ENCODE measurements at places on chromosomes 6 and 20. TPM values are rescaled to one million over a fixed set of nuclear protein-coding genes. Genes with fewer than 3 reads are reported as not detected.

- DNase-seq, result no peak
- H3K27ac ChIP-seq, result no peak overlapping the region
- H3K4me3 ChIP-seq, result no peak overlapping the region
- H3K4me1 ChIP-seq, result no peaks in the 10 kb centered on the region
These were observed 17.5 kb downstream of the KIZ start for GRCh38 chr20:21143194-21143890.

- H3K4me3 ChIP-seq, result no peak overlapping the region
- H3K27me3 ChIP-seq, result peaks cover 2% of the 10 kb centered on the region
- no peaks in the 10 kb centered on the region for H3K36me3 ChIP-seq
- H3K27ac ChIP-seq, result no peak overlapping the region
- H3K4me1 ChIP-seq, result peaks cover 8% of the 10 kb centered on the region
- DNase-seq, result no peak
These were observed 14.1 kb upstream of the CHMP4B start for GRCh38 chr20:33796907-33797544.

DNA sequence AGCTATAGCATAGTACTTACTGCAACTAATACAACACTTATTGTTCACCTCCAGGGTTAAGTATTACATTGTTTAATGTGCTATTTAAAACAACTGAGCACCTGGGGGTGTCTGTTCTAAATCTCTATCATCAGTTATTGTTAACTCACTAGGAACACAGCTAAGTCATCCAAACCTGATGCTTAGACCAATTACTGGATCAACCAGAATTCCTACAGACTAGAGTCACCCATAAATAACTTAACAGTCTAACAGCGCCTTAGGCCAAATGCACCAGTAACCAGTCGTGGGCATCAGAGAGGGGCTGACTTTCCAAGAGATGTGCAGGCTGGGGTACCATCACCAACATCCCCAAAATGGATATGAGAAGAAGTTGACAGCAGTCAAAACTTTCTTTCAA lies 110.7 kb downstream of the ADTRP start:
- no peak overlapping the region for H3K27ac ChIP-seq
- H3K4me1 ChIP-seq, result peaks cover 12% of the 10 kb centered on the region
- DNase-seq, result no peak
- no peak overlapping the region for H3K4me3 ChIP-seq
- H3K36me3 ChIP-seq, result peaks cover 2% of the 10 kb centered on the region

GRCh38 chr6:133680994-133681393 lies 207.9 kb upstream of the TCF21 start:
- H3K27ac ChIP-seq, result no peak overlapping the region
- no peaks in the 10 kb centered on the region for H3K4me1 ChIP-seq
- no peak overlapping the region for H3K4me3 ChIP-seq
- no peaks in the 10 kb centered on the region for H3K36me3 ChIP-seq

GRCh38 chr6:130537447-130537846 lies 171.6 kb downstream of the TMEM200A start:
- peaks cover 26% of the 10 kb centered on the region for H3K36me3 ChIP-seq
- H3K4me3 ChIP-seq, result no peak overlapping the region
- no peak for DNase-seq
- H3K27ac ChIP-seq, result peak overlapping the region; percentile 26

GRCh38 chr6:91634791-91635190 lies 1047.9 kb upstream of the MAP3K7 start:
- H3K27me3 ChIP-seq, result no peaks in the 10 kb centered on the region
- H3K27ac ChIP-seq, result no peak overlapping the region
- H3K4me3 ChIP-seq, result no peak overlapping the region
- no peaks in the 10 kb centered on the region for H3K36me3 ChIP-seq

GRCh38 chr6:88650029-88650619 lies 313.3 kb downstream of the RNGTT start:
- H3K27ac ChIP-seq, result no peak overlapping the region
- H3K4me1 ChIP-seq, result no peaks in the 10 kb centered on the region
- DNase-seq, result no peak

DNA sequence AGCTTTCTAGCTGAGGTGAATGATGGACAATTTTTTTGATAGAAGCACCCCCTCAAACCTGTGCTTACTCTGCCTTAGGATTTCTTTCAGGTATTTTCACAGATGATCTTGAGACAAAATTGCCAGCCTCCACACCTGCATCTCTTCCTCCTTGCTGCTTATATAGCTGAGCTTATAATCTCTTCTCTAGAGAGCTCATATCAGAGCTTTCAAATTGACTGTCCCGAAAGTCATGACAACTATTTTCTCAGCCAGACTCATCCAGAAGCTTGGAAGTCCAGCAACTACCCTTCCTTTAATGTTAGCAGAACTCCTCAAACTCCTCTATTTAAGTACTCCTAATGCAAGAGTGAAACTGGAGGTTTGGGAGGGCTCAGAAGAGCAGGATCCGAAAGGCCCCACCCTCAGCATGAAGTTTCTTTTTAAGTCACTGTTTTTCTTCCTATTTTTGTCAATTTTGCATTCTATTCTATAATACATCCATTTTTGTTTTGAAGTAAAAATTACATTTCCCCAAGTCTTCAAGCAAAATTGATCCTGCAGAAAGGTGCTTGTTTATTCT lies 12.7 kb downstream of the CGA start:
- no peak overlapping the region for H3K27ac ChIP-seq
- no peak for DNase-seq

DNA sequence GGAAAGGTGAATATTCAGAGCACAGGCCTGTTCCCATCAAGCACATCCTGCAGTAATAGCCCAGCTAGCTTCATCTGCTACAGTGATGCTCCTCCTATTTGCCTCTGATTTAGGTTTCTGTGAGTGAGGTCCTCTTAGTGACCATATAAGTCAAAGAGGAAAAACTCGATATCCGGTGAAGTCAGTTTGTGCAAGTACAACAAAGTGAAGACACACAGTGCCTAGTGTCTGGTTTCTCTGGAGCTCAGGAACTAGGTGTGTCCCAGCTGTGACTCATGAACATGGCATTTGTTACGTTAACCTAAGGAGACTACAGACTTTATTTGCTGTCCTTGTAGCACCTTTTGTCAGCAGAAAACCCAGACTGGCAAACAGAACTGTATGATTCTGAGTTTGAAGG lies 33.9 kb downstream of the EDN1 start:
- no peak overlapping the region for H3K27ac ChIP-seq
- peaks cover 2% of the 10 kb centered on the region for H3K27me3 ChIP-seq
- H3K36me3 ChIP-seq, result no peaks in the 10 kb centered on the region
- no peaks in the 10 kb centered on the region for H3K4me1 ChIP-seq
- DNase-seq, result no peak

DNA sequence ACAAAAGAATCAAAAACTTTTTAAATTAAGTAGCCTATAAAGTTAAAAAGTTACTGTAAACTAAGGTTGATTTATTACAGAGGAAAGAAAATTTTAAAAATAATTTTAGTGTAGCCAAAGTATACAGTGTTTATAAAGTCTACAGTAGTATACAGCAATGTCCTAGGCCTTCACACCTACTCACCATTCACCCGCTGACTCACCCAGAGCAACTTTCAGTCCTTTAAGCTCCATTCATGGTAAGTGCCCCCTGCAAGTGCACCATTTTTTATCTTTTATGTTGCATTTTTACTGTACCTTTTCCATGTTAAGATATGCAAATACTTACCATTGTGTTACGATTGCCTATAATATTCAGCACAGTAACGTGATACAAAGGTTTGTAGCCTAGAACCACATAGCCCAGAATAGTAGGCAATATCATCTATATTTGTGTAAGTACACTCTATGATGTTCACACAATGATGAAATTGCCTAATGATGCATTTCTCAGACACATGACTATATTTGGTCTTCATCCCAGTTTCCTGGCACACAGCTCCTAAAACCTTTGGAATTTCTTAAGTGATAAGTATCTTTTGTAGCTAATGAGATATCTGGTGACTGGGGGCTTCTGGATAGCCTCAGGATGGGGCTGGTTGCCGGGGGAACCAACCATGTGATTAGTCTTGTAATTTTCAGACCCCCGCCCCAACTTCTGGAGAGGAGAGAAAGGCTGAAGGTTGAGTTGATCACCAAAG lies 111.0 kb downstream of the MRPL14 start:
- H3K4me3 ChIP-seq, result no peak overlapping the region
- DNase-seq, result no peak
- no peaks in the 10 kb centered on the region for H3K36me3 ChIP-seq
- no peaks in the 10 kb centered on the region for H3K4me1 ChIP-seq
- peaks cover 13% of the 10 kb centered on the region for H3K27me3 ChIP-seq

DNA sequence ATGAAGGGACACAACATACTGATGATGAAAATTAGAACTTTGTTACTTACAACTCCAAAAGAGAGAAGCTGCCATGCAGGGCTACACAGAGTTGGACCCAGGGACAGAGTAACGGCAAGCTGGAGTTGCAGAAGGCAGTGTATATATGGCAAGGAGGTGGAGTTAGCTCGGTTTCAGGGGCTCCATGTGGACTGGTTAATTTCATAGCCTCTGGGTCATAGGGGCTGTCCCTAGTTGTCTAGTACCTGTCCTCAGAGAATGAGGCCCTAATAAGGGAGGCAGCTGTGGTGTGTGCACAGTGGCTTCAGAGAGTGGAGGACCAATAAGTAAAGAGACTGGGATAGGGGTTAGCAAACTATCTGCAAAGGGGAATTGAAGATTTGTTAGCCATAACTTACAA lies 7.9 kb upstream of the ZSCAN12 start:
- peaks cover 14% of the 10 kb centered on the region for H3K27me3 ChIP-seq
- H3K36me3 ChIP-seq, result peaks cover 1% of the 10 kb centered on the region
- H3K27ac ChIP-seq, result no peak overlapping the region
- H3K4me1 ChIP-seq, result peaks cover 30% of the 10 kb centered on the region
- DNase-seq, result no peak

DNA sequence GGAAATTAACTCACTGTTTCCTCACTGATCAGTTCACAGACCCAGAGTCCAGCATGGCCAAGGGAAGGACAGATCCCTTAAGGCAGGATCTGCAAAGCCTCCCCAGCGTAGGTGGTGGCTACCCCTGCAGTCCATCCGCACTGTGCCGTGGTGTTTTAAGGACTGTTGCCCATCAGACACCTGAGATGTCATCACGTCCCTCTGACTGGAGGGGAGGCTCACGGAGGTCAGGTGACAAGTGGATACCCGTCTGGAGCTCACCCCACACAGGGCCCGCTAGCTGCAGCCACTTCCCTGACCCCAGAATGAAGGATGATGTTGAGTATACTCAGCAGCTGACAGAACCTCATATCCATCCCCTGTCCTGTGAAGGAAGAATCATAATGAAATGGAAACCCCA lies 161.8 kb upstream of the GGTLC1 start:
- H3K36me3 ChIP-seq, result no peaks in the 10 kb centered on the region
- DNase-seq, result no peak
- peaks cover 2% of the 10 kb centered on the region for H3K27me3 ChIP-seq
- no peaks in the 10 kb centered on the region for H3K4me1 ChIP-seq

DNA sequence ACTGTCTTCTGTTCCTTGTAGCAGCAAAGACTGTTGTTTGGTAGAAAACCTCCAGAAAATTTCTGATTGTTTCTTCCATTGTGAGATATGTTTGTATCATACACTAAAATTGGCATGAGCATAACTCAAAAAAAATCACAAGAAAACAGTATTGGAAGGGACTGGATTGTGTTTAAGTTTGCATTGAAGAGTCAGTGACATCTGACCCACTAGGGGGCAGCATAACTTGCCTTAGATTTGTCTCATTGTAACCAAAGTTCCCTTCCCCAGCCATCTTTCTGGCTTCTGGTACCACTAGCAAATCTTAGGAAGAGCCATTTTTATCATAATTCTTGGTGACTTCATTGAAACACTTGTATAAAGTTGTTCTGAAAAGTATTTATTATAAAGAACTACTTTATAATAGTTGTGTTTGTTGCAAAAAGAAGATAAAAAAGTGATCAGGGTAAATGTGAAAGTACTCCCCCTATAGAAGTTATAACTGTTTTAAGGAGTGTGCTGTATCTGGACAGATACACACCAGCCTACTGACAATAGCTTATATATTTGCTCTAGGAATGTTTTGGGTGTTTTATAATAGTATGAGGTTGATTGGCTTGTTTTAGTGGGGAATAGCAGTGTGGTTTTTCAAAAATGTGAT lies 7.7 kb downstream of the CSTF1 start:
- H3K27me3 ChIP-seq, result no peaks in the 10 kb centered on the region
- peaks cover 28% of the 10 kb centered on the region for H3K4me1 ChIP-seq
- H3K36me3 ChIP-seq, result peaks cover 60% of the 10 kb centered on the region
- no peak overlapping the region for H3K4me3 ChIP-seq
- H3K27ac ChIP-seq, result peak overlapping the region; percentile 24
- peak; percentile 47 for DNase-seq

DNA sequence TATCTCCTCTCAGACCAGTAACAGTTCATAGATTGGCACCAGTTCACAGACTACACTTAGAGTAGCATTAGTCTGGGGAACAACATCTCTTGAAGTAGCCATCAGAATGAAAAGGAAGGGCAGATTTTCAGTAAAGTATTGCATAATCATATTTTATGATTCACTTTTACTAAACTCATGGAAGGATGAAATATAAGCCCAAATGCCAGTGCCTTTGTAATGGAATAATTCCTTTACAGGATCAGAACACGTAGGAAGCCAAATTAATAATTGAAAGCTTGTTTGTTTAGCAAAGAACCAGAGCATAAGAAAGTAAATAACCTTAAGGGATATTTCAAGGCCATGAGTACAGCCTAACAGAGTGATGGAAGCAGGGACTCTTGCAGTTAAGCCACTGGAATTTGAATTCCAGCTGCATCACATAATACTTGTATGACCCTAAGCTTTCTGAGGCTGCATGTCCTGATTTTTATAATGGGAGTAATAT lies 11.4 kb upstream of the LOC128125822 start:
- H3K36me3 ChIP-seq, result no peaks in the 10 kb centered on the region
- no peak overlapping the region for H3K4me3 ChIP-seq
- DNase-seq, result no peak
- no peak overlapping the region for H3K27ac ChIP-seq

GRCh38 chr6:45098256-45098655 lies 229.9 kb upstream of the RUNX2 start:
- no peak overlapping the region for H3K4me3 ChIP-seq
- no peaks in the 10 kb centered on the region for H3K27me3 ChIP-seq
- H3K4me1 ChIP-seq, result no peaks in the 10 kb centered on the region

The PLA2G7 gene
- total RNA-seq, result not detected

The MTFR2 gene
- 23.3 TPM for total RNA-seq

The TPMT gene
- 1.3 TPM for total RNA-seq

The PLEKHG1 gene
- 0.27 TPM for total RNA-seq

Measured in activated T-helper 1 cell treated with anti-CD3 and anti-CD28 coated beads, Interleukin-12 subunit alpha, Interleukin-12 subunit beta, Interleukin-2, Interleukin-4 antibody, amounts not matched to agents 30 ng/mL and 10 ng/mL and 1 ng/mL, durations not matched to agents 14 hours and 24 hours and 36 hours (primary cell).